ENCODE measurements at places on chromosomes 2 and 18. TPM values are rescaled to one million over a fixed set of nuclear protein-coding genes. Genes with fewer than 3 reads are reported as not detected.

The UGT1A7 gene
- total RNA-seq, result 4.4 TPM

The KIAA2012 gene
- total RNA-seq, result not detected

The PLCD4 gene
- 0.30 TPM for total RNA-seq

The PRKAG3 gene
- total RNA-seq, result not detected

The TWSG1 gene
- 18.1 TPM for total RNA-seq

The SLC23A3 gene
- total RNA-seq, result 0.58 TPM
